ENCODE measurements at places on chromosomes 13 and 19. TPM values are rescaled to one million over a fixed set of nuclear protein-coding genes. Genes with fewer than 3 reads are reported as not detected.

TNNI3 gene
- total RNA-seq, result 13.4 TPM

C13orf46 gene
- total RNA-seq, result not detected

MBD3L2 gene
- total RNA-seq, result not detected

BRME1 gene
- not detected for total RNA-seq

SIGLEC8 gene
- not detected for total RNA-seq

MBD3L2B gene
- not detected for total RNA-seq

FXYD7 gene
- not detected for total RNA-seq

BRSK1 gene
- 3.5 TPM for total RNA-seq

RFPL4AL1 gene
- not detected for total RNA-seq

GPATCH1 gene
- total RNA-seq, result 12.1 TPM

PODNL1 gene
- 1.7 TPM for total RNA-seq

ZNF99 gene
- total RNA-seq, result not detected

FLT3LG gene
- 1.6 TPM for total RNA-seq

TUBA3C gene
- not detected for total RNA-seq

LILRB5 gene
- total RNA-seq, result not detected

RDH8 gene
- total RNA-seq, result 0.38 TPM

ZSCAN1 gene
- not detected for total RNA-seq

CAPN12 gene
- 6.0 TPM for total RNA-seq

DAND5 gene
- not detected for total RNA-seq

CAPNS1 gene
- 2,208 TPM for total RNA-seq

All from A549 treated with ZK216348 at 1 μM for 4 hours (cell line).